ENCODE measurements at places on chromosomes 7 and 10. TPM values are rescaled to one million over a fixed set of nuclear protein-coding genes. Genes with fewer than 3 reads are reported as not detected.

DNA sequence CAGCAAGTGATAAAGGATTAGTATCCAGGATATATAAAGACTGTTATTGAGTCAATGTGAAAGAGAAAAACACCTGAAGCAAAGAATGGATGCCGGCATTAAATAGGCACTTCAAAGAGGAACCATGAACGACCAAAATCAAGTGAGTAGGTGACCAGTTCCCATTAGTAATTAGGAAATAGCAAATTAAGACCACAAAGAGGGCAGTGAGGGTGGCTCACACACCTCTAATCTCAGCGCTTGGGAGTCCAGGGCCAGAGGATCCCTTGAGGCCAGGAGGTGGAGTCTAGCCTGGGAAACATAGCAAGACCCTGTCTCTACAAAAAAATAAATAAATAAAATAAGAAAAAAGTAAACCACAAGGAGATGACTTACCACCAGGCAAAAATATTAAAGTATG, 1.5 kb upstream of the ANTXRL start:
- peak overlapping the region; percentile 85 for H3K27ac ChIP-seq
- DNase-seq: no peak
- H3K4me3 ChIP-seq: peak overlapping the region; percentile 56
- peaks cover 11% of the 10 kb centered on the region for H3K4me1 ChIP-seq
- H3K36me3 ChIP-seq: no peaks in the 10 kb centered on the region
- H3K27me3 ChIP-seq: no peaks in the 10 kb centered on the region

- H3K4me3 ChIP-seq: no peak overlapping the region
- H3K36me3 ChIP-seq: no peaks in the 10 kb centered on the region
- peak; percentile 56 for DNase-seq
- H3K27ac ChIP-seq: no peak overlapping the region
- H3K27me3 ChIP-seq: no peaks in the 10 kb centered on the region
- no peaks in the 10 kb centered on the region for H3K4me1 ChIP-seq
Observed at GRCh38 chr7:46486256-46487206, 565.5 kb upstream of the IGFBP3 start.

GRCh38 chr10:124027031-124027611, 66.3 kb downstream of the CHST15 start:
- no peaks in the 10 kb centered on the region for H3K27me3 ChIP-seq
- H3K27ac ChIP-seq: no peak overlapping the region

ZFYVE27 gene
- total RNA-seq: 37.9 TPM

TYW1B gene
- 2.3 TPM for total RNA-seq

- H3K27ac ChIP-seq: no peak overlapping the region
- DNase-seq: no peak
- H3K4me1 ChIP-seq: peaks cover under 1% of the 10 kb centered on the region
- no peaks in the 10 kb centered on the region for H3K27me3 ChIP-seq
Observed at GRCh38 chr10:95399183-95399582, 108.4 kb upstream of the PDLIM1 start.

- H3K4me1 ChIP-seq: no peaks in the 10 kb centered on the region
- H3K36me3 ChIP-seq: no peaks in the 10 kb centered on the region
- H3K4me3 ChIP-seq: no peak overlapping the region
- no peaks in the 10 kb centered on the region for H3K27me3 ChIP-seq
Observed at GRCh38 chr10:70662362-70663220, 9.7 kb upstream of the ADAMTS14 start.

GRCh38 chr10:32795598-32796183, 162.3 kb downstream of the ITGB1 start:
- peak overlapping the region; percentile 80 for H3K27ac ChIP-seq
- no peaks in the 10 kb centered on the region for H3K36me3 ChIP-seq
- H3K4me1 ChIP-seq: peaks cover 5% of the 10 kb centered on the region

SLC18A3 gene
- not detected for total RNA-seq

DRGX gene
- total RNA-seq: 0.15 TPM

- H3K27ac ChIP-seq: no peak overlapping the region
- no peak overlapping the region for H3K4me3 ChIP-seq
- DNase-seq: no peak
- H3K36me3 ChIP-seq: no peaks in the 10 kb centered on the region
- no peaks in the 10 kb centered on the region for H3K4me1 ChIP-seq
Observed at GRCh38 chr10:6228010-6228511, 25.3 kb downstream of the PFKFB3 start.

GRCh38 chr7:48085433-48085791, 3.7 kb upstream of the UPP1 start:
- DNase-seq: no peak
- H3K27ac ChIP-seq: peak overlapping the region; percentile 100
- peaks cover 61% of the 10 kb centered on the region for H3K4me1 ChIP-seq
- 0 out of 2 replicates have a peak, but pooled peaks cover 1% of the 10 kb centered on the region for H3K36me3 ChIP-seq
- H3K27me3 ChIP-seq: no peaks in the 10 kb centered on the region
- H3K4me3 ChIP-seq: no peak overlapping the region

DNA sequence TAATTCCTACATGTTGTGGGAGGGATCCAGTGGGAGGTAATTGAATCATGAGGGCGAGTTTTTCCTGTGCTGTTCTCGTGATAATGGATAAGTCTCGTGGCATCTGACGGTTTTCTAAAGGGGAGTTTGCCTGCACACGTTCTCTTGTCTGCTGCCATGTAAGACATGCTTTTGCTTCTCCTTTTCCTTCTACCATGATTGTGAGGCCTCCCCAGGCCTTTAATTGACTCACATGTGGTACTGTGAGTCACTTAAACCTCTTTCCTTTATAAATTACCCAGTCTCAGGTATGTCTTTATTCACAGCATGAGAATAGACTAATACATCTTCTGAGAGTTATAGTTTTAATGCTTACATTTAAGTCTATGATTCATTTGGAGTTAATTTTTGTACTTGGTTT, 22.6 kb upstream of the CPN1 start:
- no peak overlapping the region for H3K27ac ChIP-seq
- H3K4me3 ChIP-seq: no peak overlapping the region
- no peaks in the 10 kb centered on the region for H3K27me3 ChIP-seq
- no peaks in the 10 kb centered on the region for H3K4me1 ChIP-seq

DNA sequence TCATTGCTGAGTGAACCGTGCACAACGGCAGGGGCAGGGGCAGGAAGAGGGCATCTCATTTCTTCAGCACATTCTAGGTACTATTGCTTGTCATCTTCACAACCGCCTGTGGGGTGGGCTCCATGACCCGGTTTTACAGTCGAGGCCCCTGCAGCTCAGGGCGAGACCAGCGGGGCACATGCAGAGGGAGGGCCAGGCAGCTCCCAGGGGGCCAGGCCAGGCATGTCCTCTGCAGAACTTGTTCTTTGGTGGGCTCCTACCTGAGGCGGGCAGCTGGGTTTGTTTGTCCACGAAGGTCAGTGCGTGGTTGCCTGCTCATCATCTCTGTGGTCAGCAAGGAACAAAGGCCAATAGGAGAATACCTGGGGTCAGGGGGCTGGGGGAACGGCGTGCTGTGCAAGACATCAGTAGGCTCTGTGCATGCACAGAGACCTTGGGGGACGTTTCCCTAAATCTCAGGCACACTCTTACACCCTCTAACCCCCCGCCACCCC, 75.1 kb upstream of the LEP start:
- H3K27me3 ChIP-seq: peaks cover 22% of the 10 kb centered on the region
- no peak overlapping the region for H3K27ac ChIP-seq
- H3K4me1 ChIP-seq: 0 out of 2 replicates have a peak, but pooled peaks cover 2% of the 10 kb centered on the region
- H3K4me3 ChIP-seq: no peak overlapping the region
- DNase-seq: no peak

NFKB2 gene
- 105 TPM for total RNA-seq

Measured in Panc1 (cell line).